ENCODE measurements at places on chromosomes 1 and 21.

- no peak for DNase-seq
These were observed 9.9 kb upstream of the ZSCAN20 start for GRCh38 chr1:33462405-33463164.

DNA sequence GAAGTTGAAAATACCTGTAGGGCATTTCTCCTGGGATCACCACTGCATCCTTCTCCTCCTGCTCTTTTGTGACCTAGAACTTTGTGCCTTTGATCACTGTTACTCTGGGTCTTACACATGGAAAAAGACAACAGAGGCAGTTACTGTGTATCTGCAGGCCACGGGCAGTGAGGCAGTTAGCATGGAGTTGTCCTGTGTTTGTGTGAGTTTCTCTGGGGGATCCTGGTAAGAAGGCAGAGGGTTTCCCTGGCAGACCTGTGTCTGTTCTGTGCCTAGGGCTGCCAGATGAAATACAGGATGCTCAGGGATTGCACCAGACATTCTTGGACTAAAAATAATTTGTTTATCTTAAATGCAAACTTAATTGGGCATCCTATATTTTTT is 44.4 kb upstream of the SCCPDH start:
- no peak for DNase-seq

GRCh38 chr1:92709738-92710137 is 75.2 kb downstream of the EVI5 start:
- peak; percentile 6 for DNase-seq

DNA sequence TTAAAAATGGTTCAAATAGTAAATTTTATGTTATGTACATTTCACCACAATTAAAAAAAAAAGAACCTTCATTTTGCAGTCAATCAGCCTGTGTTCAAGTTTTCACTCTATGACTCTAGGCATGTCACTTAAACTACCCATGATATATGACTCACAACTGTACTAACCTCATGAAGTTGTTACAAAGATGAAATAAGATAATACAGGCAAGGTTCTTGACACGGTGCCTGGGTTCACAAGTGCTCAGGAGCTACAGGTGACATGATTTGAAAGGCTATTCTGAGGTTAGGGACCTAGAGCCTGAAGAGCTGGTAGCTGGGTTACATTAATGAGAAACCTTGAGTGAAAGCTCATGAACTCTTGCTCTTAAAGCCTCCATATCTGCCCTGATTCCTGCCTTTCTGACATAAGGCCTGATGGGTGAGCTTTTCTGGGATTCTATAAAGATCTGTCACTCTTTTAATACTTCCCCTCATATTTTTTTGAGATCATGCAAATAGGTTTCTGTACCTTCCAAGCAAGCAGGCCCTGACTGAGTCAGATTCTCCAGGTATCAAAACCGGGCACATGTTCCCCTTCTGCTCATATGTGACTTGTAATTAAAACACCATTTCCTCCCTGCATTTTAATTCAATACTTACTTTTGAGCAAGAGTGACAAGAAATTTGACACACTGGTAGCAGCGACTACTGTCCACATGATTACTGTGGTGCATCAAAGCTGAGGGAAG is 34.0 kb downstream of the PCSK9 start:
- DNase-seq, result no peak

DNA sequence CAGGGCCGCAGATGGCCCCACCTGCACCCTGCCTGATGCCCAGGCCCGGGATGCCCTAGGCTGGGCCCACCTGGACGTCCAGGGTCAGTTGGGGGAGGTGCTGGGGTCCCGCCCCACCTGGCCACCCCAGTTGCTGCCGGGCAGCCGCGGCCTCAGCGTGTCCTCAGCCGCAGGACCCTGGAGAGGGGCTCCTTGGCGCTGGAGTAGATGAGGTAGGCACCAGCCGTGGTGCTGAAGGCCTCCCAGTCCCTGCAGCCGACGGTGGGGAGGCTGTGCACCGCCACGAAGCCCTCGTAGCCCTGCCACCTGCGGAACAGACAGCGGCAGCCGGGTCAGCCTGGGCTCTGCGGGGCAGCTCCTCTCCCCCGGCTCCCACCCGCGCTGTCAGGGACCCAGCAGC is 40.4 kb downstream of the KRTAP10-1 start:
- DNase-seq, result no peak

- no peak for DNase-seq
These were observed 120.3 kb upstream of the DNAH14 start for GRCh38 chr1:224809137-224809536.

GRCh38 chr1:215132156-215132555 is 49.6 kb downstream of the KCNK2 start:
- DNase-seq, result no peak

DNA sequence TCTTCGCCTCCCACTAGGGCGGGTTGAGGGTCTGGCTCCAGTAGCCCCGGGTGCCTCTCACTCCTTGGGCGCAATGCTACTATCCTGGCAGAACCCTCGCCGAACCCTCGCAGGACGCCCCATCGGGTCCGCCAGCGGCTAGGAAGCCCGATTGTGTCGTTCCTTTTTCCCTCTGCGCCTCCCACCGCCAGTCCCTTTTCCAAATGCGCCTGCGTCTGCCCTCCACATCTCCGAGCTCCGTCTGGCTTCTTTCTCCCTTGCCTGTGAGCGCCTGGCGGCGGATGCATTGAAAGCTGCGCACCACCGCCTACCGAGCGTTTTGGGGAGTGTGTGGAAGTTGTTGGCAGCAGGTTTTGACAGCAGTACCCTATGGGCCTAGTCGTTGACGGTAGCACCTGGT is 1.0 kb upstream of the DIRAS3 start:
- no peak for DNase-seq

- DNase-seq, result no peak
These were observed 273.8 kb downstream of the PTBP2 start for GRCh38 chr1:96995351-96995750.

GRCh38 chr1:28718586-28719331 is 18.0 kb upstream of the YTHDF2 start:
- DNase-seq, result no peak

- no peak for DNase-seq
These were observed 6.7 kb downstream of the KNCN start for GRCh38 chr1:46544561-46545240.

- peak; percentile 65 for DNase-seq
These were observed 3.0 kb downstream of the TCHH start for GRCh38 chr1:152112101-152112884.

- DNase-seq, result no peak
These were observed 288.3 kb downstream of the PCP4 start for GRCh38 chr21:40155563-40155962.

DNA sequence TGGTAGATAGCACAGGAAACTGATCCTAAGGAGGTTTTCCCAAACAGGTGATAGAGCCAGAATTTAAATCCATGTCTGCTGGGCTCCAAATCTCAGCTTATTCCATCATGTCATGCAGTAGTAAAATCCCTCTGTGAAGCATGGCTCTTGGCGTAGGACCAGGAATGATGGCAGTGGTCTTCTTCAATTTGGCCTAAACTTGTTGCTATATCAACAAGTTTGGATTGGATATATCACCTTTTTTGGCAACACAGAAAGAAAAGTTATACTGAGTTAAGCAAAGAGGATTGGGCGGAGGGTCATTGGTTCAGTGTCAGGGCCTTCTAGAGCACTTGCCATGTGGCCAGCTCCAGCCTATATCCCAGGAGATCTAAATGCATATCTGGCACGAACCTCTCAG is 52.2 kb downstream of the FGGY start:
- DNase-seq, result no peak
